ENCODE measurements at places on chromosomes 1 and 21. TPM values are rescaled to one million over a fixed set of nuclear protein-coding genes. Genes with fewer than 3 reads are reported as not detected.

The CCDC17 gene
- total RNA-seq = 0.23 TPM

The CRABP2 gene
- 7.6 TPM for total RNA-seq

The DSCAM gene
- total RNA-seq = 2.6 TPM

The EDEM3 gene
- 26.6 TPM for total RNA-seq

The TTC34 gene
- under 0.01 TPM for total RNA-seq

The KCNJ15 gene
- total RNA-seq = 36.6 TPM

The NTNG1 gene
- 0.31 TPM for total RNA-seq
